ENCODE measurements at places on chromosomes 1 and 21.

DNA sequence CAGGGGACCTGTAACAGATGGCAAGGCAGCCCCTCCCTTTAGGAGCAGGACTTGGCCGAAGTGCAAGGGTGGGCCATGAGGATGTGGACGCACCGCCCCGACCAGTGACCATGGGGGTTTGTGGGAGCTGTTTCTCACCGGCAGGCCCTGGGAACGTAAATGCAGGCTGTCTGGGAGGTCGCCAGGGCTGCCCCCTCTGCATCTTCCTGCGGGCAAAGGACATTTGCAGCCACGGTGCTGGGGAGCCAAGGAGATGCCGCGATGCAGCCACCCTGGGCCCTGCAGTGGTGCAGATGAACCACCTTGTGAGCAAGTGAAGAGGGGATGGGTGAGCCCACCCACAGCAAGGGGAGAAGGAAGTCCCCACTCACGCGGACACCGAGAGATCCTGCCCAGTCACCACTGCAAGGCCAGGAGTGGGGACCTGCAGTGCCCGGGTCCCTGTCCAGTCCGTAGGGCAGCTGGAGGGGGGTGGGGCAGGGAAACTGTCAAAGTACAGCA lies 121.1 kb downstream of the SIK1 start:
- no peak for DNase-seq

DNA sequence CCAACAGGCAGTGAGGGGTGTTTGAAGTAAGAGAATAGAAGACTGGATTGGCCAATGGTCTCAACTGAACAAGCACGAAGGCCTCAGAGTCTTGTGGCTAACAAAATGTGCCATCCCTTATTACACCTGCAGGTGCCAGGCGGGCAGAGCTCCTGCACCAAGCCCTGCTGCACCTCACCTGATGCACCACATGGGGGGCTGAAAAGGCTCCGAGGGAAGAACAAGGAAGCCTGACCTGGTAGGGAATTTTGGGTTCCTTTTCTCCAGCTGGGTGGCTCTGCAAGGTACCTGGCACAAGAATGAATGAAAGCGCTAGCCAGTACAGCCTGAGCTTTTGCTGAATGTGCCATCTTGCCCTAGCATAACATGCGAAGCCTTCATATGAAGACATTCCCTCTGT lies 9.7 kb downstream of the HSD3B1 start:
- no peak for DNase-seq

- no peak for DNase-seq
Observed at GRCh38 chr1:95311014-95311413, 77.0 kb downstream of the RWDD3 start.

GRCh38 chr1:60598041-60598910 lies 484.1 kb upstream of the NFIA start:
- DNase-seq, result no peak

- no peak for DNase-seq
Observed at GRCh38 chr1:8903908-8904650, 25.6 kb upstream of the ENO1 start.

GRCh38 chr1:227328405-227329019 lies 10.2 kb upstream of the CDC42BPA start:
- DNase-seq, result no peak

- DNase-seq, result no peak
Observed at GRCh38 chr1:170377440-170377839, 154.5 kb upstream of the GORAB start.

DNA sequence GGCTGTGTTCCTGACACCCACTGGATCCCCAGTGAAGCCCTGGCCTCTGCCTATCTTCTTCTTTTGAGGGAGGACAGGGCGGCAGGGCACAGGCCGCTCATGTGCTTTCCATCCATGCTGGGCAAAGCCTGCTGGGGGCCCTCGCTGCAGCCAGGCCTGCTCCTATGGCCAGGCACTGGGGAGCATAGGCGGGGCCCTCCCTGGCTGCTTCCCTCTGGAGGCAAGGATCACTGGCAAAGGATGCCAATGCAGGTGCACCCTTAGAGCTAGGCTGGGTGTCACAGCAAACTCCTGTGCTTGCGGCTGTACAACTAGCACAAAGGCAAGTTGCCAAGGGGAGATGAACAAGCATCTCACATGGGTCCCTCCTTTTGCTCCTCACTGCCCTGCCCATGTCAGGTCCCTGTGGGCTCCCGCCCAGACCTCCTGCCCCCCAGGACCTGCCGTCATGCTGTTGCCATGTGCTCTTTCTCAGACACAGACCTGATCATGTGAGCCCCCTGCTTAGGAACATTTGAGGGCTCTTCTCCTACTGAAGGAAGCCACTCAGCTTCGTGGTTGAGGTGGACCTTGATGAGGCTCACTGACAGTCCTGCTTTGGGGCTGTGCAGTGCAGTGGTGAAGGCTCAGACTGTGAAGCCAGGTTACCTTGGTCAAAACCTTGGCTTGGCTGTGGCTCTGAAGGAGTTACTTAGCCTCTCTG lies 393.6 kb downstream of the PTPRU start:
- no peak for DNase-seq

DNA sequence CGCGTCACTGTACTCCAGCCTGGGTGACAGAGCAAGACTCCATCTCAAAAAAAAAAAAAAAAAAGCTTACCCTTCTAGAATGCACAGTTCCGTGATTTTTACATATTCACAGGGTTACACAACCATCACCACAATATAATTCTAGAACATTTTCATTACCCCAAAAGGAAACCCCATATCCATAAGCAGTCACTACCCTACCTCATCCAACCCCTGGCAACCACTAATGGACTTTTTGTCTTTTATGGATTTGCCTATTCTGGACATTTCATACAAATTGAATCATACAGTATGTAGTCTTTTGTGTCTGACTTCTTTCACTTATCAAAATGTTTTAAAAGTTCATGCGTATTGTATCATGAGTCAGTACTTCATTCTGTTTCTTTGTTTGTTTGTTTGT lies 22.8 kb downstream of the SYF2 start:
- no peak for DNase-seq

DNA sequence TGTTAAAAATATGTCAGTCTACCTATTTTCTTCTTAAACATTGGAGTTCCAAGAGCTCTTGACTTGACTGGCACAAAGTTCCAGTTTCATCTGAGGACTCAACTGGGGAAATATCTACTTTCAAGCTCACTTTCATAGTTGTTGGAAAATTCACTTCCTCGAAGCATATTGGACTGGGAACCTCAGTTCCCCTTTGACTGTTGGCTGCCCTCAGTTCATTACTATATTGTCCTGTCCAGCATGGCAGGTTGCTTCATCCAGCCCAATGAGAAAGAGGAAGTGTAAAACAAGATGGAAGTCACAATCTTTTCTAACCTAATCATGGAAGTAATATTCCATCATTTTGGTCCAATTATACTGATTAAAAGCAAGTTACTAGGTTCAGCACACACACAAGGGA lies 54.3 kb downstream of the ZNF697 start:
- DNase-seq, result no peak

GRCh38 chr1:168391851-168392681 lies 111.4 kb downstream of the TBX19 start:
- no peak for DNase-seq

GRCh38 chr1:186463926-186464325 lies 3.0 kb upstream of the PDC start:
- no peak for DNase-seq

- no peak for DNase-seq
Observed at GRCh38 chr1:89200663-89201062, 1.9 kb upstream of the GBP4 start.

Measured in activated effector memory CD4-positive, alpha-beta T cell treated with Interleukin-2 at 50 U/mL for 16 hours (primary cell).